Smooth muscle cell of the brain vasculature (primary cell): ENCODE measurements at places on chromosomes 6 and 20.

- DNase-seq = no peak
Observed at GRCh38 chr6:73340048-73340447, 14.0 kb downstream of the DPPA5 start.

DNA sequence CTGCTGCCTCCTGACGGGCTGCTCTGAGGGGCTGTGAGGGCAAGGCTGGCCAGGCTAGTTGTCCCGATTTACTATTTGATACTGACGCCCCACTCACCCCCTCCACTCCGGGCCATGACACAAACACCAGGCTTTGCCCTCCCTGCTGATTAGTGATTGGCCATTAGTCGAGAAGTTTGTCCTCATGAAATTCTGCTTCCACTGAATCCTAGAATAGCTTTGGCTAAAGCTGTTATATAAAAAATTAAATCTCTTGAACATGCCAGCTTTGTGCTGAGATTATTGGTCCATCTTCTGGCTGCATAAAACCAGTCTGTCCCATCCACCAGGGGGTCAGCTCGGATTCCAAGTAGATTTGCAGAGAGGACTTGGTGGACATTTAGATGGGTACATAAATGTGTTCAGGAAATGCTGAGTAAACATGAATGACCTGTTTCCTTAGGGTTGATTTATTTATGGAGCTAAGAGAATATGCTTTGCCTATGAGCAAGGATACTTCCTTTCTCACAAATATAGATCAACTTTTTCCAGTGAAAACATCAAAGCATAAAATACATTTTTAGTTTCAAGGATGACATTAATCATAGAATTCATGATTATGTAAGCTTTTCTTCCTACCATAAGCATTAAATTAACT is at the start of gene GABRR2:
TSS of gene GABRR2 (minus strand) at position 51 of the 637 bp plus-strand sequence. CDS start 134 bp downstream, outside the sequence.
- no peak for DNase-seq

DNA sequence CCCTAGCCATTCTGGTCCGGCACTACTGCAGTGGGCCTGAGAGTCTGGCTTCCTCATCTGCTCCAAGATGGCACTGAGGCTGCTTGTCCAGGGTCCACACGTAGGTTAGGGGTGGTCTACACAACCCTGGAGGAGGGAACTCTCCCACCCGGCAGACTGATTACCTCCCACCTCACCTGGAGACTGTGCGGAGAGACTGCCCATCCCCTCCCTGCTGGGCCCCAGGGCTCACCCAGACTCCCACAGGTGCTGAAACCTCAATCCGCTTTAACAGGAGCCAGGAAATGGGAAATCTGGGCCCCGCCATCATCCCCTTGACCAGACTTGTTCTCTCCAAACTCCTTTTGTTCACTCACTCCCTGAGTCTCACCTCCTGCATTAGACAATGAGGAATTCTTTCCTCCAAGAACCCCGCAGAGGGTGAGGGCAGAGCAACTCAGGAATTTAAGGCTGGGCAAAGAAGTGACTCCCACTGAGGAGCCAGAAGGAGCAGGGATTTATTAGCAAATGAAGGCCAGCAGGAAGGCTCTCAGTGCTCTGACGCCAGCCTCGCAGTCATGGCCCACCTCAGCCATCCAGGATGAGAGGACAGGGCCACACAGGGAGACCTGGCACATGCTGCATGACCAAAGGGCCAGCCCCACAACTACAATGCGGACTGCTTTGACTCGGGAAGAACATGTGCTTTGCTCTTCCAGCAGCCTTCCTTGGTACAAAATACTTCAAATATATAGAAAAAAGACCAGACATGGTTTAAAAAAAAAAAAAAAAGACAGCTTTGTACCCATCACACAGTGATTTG is 53.0 kb downstream of the CDK5RAP1 start:
- DNase-seq = no peak

DNA sequence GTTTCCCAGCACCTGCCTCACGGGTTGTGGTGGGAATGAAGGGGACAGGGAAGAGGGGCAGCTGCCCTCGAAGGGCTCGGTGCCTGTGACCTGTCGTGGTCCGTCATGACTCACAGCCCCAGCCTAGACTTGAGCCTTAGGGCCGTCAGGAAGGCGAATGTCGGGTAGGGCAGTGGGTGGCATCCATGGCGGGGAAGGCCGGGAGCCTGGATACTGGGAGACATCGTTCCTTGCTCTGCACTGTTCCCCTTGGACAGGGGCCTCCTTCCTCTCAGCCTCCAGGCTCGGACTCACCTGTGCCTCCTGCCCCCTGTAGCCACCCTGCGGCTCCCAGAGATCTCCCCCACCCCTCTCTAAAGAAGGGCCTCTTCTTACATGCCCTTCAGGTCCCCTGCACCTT is 52.2 kb upstream of the APCDD1L start:
- DNase-seq = no peak

DNA sequence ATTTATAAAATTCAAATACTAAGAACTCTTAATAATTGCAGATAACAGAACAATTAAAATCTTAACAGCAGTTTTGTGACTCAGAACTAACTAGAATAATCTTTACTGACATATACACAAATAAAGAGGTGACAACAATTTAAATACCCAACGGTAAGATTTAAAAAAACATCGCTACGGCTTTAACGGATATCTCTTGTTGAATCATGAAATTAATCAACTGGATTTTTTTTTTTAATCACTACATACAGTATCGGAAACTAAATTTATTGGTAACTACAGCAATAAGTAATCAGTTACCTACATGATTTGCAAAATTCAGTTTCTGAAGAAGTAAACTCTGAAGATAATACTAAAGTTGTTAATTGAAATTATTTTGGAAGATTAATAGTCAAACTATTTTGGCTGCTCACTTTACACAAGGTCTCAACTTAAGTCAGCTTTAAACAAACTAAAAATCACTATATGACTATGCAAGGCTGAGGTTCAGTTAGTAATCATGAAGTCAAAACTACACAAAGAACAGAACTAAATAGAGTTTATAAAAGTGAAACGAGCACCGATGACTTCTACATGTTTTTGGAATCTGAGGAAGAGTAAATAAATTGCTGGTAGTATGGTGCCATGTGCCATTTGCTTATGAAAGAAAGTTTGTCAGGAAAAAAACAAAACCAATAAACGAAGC is 128.8 kb downstream of the HUS1B start:
- DNase-seq = no peak

- DNase-seq = no peak
Observed at GRCh38 chr20:272718-273117, 15.2 kb downstream of the DEFB132 start.
